AG10803 (cell line): ENCODE measurements at places on chromosomes 7 and 10.

DNA sequence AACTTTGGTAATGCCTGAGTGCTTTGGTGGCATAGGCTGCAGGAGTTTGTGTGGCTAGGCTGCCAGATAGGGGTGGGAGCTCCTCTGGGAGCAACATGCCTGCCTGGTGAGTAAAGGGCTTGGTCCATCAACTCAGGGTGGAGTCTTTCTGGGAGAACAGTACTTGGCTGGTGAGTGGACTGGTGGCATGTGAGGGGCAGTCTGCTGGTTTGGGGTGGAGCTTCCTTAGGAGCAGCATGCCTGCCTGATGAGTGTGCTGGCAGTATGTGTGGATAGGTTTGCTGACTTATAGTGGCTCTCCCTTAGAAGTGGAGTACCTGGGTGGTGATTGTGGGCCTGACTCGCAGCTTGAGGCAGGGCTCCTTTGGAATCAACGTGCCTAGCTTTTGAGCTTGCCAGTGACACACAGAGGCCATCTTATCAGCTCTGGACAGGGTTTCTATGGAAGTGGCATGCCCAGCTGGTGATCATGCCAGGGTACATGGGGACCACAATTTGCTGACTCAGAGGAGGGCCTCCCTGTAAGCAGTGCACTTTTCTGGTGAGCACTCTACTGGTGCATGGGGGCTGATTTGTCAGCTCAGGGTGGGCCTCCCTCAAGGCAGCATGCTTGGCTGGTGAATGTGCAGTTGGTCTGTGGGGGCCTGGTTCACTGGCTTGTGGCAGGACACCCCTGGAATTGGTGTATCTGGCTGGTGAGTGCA is 35.0 kb upstream of the SRI start:
- no peak for DNase-seq

DNA sequence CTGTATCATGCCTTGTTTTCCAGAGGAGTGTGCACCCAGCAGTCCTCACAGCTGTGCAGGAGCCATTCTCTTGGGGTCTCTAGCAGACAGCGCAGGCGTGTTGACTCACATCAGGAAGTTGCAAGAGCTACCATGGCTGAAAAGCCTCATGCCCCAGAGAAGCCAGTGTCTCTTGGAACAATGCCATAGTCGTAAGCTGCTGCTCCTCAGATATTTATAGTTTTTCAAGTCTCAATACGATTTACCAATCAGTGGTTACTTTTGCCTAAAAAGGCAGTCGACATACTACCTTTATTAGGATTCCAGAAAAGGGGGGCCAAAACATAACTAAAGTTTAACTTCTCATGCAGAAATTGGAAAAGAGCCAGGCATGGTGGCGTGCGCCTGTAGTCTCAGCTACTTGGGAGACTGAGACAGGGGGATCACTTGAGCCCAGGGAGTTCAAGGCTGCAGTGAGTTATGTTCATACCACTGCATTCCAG is 407.7 kb downstream of the PARD3 start:
- peak; percentile 9 for DNase-seq

DNA sequence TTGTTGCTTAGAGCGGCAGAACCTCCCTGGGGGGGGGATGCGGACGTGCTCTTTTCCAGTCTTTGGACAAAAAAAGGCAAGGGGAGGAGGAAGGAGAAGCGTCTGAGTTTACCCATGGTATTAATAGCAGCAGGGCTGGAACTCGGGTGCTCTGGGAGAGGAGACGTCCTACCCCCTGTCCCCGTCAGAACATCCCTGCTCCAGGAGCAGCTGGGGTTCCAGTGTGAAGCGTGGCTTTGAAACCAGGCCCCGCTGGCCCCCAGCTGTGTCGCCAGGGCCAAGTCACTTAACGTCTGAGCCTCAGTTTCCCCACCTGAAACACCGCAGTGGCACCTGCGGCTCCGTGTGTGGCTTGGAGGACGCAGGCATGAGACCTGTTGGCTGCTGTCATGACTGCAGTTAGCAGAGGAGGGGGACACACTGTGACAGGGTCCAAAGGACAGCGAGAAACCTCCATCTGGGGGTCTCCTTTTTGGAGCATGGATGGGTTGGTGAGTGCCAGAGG is 1.4 kb downstream of the AMZ1 start:
- DNase-seq: no peak

- no peak for DNase-seq
Observed at GRCh38 chr10:85043207-85043606, 714.8 kb downstream of the CCSER2 start.

GRCh38 chr10:124696446-124697392 is 47.5 kb downstream of the FAM53B start:
- no peak for DNase-seq

DNA sequence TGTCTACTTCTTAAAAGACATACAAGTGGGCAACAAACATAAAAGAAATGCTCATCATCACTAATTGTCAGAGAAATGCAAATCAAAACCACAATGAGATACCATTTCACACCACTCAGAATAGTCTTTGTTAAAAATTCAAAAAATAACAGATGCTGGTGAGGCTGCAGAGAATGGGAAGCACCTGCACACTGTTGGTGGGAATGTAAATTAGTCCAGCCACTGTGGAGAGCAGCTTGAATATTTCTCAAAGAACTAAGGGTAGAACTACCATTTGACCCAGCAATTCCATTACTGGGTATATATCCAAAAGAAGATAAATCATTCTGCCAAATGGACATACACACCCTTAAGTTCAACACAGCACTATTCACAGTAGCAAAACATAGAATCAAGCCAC is 61.8 kb upstream of the STEAP1 start:
- DNase-seq: no peak

GRCh38 chr10:89889606-89890005 is 188.2 kb downstream of the KIF20B start:
- DNase-seq: no peak

DNA sequence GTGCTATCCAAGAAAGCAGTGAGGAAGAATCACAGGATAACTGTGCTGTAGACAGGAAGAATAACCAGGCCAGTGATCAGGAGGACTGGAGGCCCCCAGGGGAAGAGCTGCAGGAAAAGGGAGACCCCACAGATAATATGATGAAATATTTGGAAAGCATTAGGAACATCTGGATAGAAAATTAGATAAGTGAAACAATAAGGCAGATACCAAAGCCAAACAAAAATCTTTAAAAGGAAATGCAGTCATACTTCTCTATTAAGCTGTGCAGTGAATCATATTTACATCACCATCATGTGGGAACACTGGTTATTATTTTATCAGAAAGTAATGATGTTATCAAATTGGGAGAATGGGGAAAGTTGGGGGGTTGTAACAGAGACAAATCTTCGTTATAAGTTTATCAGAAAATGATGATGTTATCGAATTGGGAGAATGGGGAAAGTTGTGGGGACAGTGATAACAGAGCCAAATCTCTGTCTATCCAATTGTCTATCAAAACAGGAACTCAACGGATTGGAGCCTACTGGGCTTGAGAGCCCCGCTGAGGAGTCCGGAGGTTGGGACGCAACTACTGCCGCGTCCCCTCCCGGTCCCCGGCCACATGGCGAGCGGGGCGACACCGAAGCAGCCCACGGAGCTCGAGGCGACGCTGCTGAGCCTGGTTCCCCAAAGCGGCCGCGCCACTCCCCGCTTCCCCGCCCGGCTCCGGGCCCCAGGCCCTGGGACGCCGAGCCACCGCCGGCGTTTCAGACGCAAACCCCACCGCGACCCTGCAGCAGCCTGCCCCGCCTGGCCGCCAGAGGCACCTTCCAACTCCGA is 14.0 kb upstream of the RALA start:
- peak; percentile 70 for DNase-seq

DNA sequence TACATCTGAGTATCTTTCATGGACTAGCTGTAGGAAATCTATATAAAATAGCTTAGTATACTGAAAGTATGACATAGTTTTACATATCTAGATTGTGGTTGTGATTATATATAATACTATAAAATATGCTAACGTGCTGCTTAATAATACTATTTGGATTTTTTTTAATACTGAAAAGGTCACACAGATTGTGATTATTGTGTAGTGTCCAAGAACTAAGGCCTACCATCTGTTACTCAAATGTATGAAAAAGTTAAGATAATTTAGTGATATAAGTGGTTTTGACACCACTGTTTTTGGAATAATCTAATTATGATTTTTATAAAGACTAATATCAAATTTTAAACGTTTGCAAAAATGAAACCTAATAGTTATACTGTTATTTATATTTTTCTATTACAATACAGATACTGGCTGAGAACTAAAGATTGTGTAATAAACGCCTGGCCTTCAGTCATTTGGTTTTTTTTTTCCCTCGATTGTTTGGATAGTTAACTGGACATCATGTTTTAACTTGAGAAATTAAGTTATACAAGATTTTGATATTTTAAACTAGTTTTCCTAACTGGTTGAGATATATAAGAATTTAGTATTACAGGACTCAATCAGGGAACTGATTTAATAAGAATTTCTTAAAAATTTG is 12.6 kb downstream of the PTEN start:
- no peak for DNase-seq

GRCh38 chr7:11281953-11282352 is 308.3 kb downstream of the PHF14 start:
- no peak for DNase-seq

DNA sequence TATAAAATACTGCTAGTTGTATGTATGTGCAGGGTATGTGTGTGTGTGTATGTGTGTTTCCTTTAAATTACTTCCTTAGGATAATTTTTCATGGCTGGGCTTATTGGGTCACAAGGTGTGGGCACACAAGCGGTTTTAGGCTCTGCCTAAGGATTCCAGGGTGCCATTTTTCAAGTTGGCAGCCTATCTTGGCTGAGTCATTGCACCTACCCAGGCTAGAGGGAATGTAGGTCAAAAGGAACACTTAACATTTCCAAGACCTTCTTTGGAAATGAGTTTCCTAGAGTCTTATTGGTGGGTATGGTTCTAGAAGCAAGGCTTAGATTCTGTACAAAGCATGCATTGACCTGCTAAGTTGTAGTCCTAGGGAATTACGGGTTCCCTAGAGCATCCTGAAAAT is 642.1 kb downstream of the LRMDA start:
- DNase-seq: no peak

DNA sequence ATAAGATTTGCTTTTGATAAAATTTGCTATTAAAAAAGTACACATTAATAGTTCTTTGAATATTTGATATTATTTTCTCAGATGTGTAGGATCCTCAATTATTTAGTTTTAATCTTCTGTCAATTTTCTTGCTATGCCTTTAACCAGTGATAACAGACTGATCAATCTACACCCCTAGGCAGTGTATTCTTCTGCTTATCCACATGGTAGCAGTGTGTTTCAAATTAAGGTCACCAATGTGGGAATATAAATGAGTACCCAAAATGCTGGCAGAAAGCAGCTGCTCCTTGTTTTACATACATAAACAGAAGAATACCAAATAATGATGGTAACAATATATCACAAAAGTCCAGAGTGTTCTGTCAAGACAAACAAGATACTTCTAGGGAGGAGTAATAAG is 87.0 kb downstream of the SKAP2 start:
- no peak for DNase-seq

DNA sequence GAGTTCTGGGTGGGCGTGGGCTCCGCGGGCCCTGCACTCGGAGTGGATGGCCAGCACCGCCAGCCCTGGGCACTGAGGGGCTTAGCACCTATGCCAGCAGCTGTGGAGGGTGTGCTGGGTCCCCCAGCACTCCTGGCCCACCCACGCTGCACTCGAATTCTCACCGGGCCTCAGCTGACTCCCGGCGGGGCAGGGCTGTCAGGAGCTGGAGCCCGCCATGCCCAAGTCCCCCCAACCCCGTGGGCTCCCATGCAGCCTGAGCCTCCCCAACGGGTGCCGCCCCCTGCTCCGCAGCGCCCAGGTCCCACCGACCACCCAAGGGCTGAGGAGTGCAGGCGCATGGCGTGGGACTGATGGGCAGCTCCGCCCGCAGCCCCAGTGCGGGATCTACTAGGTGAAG is 93.1 kb downstream of the SLC25A13 start:
- no peak for DNase-seq

DNA sequence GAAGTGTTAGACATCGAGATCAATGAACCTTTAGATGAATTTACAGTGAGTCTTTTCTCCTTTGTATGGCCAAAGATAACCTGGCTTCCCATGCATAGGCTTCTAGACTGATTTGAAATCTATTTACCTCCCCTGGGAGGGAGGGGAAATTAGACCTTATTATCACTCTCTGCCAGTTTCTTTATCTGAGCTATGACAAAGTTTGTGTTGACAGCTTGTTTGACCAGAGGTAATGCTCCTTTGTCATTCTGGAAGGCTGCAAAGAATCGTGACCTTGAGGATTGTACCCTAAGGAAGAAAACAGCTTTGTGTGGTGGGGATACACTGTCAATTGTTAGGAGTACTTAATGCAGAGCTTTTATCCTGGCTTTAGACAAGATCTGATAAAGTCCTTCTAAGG is 36.4 kb downstream of the RBM33 start:
- DNase-seq: no peak

GRCh38 chr7:12642508-12642907 is 44.9 kb upstream of the ARL4A start:
- peak; percentile 11 for DNase-seq

- DNase-seq: peak; percentile 82
Observed at GRCh38 chr10:118163217-118163616, 116.5 kb upstream of the RAB11FIP2 start.

DNA sequence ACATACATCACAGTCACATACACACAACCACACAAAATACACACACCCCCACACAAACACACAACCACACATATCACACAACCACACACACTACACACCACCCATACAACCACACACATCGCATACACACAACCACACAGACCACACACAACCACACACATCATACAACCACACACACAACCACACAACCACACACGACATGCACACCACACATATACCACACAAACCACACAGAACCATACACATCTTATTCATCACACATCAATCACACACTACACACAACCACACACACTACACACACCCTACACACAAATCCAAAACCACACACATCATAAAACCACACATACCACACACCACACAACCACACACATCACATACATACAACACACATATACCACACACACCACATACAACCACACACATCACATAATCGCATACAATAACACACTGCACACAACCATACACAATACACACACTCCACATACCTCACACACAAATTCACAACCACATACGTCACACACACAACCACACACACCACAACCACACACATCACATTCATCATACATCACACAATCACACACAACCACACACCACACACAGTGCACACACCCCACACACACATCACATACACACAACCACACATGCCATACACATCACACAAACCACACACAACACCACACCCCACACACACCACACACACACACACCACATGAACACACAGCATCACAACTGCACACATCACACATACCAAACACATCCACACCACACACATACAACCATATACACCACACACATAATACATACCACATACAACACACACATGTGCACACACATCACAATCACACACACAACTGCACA is 30.4 kb downstream of the GPRIN2 start:
- DNase-seq: peak; percentile 15

- no peak for DNase-seq
Observed at GRCh38 chr7:369476-370258, 79.7 kb downstream of the FOXL3 start.

DNA sequence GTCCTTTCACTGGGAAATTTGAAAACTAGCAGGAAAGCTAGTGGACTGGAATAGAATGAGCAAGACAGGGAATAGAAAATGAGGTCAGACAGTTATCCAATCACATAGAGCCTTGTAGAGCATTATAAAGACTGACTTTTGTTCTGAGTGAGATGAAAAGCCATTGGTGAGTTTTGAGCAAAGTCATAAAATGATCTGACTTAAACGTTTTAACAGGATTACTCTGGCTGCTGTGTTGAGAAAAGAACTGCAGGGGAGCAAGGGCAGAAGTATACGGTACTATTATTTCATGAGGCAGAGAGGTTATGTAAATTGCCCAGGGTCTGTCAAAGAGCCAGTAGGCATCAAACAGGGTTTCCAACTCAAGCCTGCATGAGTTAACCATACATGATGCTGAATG is 393.4 kb downstream of the TFEC start:
- no peak for DNase-seq
